ENCODE measurements at places on chromosomes 7 and 10.

- no peak for DNase-seq
These were observed 288.8 kb upstream of the NFE2L3 start for GRCh38 chr7:25863005-25863728.

DNA sequence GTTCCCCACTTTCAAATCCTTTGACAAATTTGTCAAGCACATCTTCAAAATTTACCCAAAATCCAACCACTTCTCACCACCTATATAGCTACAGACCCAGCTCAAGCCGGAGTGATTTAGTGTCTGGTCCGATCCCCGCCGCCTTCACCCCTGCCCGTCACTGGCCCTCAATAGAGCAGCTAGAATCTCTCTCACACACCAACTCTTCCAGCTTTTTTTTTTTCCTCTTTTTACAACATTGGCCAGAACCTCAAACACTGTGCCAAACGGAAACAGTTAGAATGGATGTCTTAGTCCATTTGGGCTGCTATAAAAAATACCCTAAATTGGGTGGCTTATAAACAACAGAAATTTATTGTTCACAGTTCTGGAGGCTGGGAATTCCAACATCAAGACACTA is 41.1 kb upstream of the TMEM72 start:
- no peak for DNase-seq

GRCh38 chr10:82691211-82691610 is 816.2 kb downstream of the NRG3 start:
- no peak for DNase-seq

DNA sequence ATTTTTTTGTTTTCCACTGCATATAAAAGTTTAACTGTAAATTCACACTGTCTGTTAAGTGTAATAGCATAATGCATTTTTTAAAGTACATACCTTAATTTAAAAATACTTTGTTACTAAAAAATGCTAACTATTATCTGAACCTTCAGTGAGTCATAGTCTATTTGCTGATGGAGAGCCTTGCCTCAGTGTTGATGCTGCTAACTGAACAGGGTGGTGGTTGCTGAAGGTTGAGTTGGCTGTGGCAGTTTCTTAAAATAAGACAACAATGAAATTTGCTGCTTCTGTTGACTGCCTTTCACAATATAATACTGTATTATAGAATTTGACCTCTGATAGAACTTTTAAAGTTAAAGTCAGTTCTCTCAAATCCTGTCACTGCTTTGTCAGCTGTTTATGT is 72.3 kb upstream of the GATAD1 start:
- DNase-seq: no peak

GRCh38 chr7:46100521-46100920 is 179.4 kb upstream of the IGFBP3 start:
- no peak for DNase-seq

DNA sequence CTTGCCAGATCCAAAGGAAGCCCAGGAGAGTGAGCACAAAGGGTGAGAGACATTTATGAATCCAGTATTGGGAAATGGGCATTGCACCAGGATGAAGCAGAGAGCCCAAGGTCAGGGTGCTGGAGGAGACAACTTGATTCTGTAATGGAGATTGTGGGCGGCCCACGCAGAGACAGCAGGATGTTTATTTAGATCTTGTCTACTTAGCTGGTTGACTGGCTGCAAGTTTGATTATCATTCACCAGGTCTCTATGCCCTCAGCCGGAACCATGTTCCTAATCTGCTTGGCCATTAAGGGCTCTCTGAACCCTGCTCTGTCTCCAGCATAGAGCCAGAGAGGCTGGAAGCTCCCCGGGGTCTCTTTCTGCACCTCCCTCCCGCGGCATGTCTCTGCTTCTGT is 188.7 kb downstream of the PLXNA4 start:
- no peak for DNase-seq

- DNase-seq: no peak
These were observed 354.4 kb upstream of the MKI67 start for GRCh38 chr10:128480601-128481000.

DNA sequence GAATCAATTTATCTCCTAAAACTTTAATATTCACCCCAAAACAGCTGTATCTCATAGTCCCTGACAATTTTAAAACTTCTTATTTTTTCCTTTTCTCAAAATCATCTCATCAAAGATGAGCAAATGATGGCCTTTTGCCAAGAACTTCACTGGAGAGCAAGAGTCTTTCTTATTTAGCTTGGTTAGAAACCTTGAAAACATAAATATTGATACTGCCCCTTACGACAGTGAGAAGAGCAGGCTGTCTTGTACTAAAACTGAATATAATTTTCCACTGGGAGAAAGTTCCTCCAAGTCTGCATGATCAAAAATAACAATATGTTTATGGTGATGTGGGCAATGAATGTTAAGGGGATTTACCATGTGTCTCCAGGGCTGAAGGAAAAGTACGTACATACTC is 109.0 kb downstream of the COL28A1 start:
- DNase-seq: no peak

DNA sequence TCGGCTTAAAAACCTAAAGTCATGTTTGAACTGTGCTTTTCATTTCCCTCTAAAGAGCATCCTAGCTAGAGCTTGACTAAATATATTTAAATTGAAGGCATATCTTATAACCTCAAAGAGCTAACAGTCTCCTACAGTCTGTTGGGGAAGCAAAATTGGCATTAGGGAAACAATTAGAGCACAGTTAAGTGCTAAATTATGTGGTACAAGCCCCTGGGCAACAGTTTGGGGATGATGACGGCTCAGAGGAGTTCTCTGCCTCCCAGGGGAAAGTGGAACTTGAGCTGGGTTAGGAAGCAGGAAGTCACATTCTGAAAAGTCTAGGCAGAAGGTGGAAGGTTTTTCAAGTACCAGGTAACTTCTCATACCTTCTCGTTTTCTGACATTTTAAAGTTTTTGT is 18.6 kb upstream of the GOT1 start:
- no peak for DNase-seq

- no peak for DNase-seq
These were observed 461.9 kb downstream of the KCNMA1 start for GRCh38 chr10:77175631-77176222.

- DNase-seq: no peak
These were observed 15.7 kb upstream of the CDK1 start for GRCh38 chr10:60762554-60762953.

GRCh38 chr7:75688200-75689136 is 50.3 kb downstream of the HIP1 start:
- no peak for DNase-seq

- no peak for DNase-seq
These were observed 101.2 kb downstream of the PARD3 start for GRCh38 chr10:34713875-34714274.

GRCh38 chr7:52639126-52639525 is 396.3 kb upstream of the POM121L12 start:
- no peak for DNase-seq

GRCh38 chr10:113422371-113422770 is 130.5 kb upstream of the HABP2 start:
- no peak for DNase-seq

DNA sequence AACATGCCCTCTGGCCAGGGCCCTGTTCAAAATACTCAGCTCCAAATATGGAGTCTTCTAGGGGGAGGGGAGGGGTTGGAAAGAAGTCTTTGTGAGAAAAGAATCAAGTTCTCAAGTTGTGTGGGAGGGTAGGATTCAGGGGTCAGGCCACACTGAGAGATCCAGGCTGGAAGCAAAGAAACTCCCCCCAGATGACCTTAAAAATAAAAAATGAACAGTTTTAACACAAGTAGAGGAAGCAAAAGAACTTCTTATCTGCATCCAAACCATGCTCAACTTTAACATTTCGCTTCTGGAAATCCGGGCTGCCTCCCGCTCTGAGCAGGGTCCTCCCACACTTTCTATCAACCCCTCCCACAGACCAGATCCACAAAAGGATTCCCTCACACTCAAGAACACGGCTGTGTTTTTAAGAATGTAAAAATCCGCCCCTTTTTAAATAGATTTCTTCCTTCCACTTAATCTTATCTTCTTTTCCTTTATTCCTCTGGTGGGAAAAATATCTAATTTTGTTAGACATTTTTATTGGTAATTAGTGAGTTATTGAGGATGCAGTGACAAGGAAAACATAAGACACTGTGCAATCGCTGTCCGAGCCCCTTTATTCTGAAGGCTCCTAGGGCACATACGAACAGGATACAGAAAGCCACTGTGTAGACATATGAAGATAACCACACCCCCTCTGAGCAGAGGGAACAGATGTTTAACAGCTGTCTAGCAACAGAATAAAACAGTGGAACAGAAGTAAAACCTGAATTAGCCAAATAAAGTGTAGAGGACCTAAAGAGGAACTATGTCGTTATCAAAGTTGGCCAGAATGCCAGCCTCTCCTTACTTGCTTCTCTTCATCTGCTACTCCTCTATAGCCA is 43.8 kb downstream of the CYTH3 start:
- DNase-seq: no peak
